ENCODE measurements at places on chromosomes 16 and 17.

- DNase-seq: no peak
Measured at GRCh38 chr16:50455288-50455845, 86.6 kb upstream of the BRD7 start.

- no peak for DNase-seq
Measured at GRCh38 chr17:78717431-78717980, 64.6 kb downstream of the CYTH1 start.

DNA sequence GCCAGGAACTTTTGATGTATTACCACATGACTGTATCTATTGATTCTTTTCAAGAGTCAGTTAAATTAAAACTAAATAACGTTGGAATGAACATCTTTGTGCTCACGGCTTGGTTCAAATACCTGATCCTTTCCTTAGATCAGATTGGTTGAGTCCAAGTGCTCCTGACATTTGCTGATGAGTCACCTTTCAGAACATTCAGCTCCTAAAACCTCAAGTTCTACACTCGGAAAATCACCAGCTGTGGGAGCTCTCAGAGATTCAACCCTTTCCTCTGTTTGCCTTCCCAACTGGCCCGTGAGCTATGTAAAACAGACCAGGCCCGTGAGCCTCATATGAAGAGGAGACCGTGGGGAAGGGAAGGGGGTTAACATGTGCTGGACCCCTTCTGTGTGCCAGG lies 68.1 kb downstream of the RTN4RL1 start:
- no peak for DNase-seq

DNA sequence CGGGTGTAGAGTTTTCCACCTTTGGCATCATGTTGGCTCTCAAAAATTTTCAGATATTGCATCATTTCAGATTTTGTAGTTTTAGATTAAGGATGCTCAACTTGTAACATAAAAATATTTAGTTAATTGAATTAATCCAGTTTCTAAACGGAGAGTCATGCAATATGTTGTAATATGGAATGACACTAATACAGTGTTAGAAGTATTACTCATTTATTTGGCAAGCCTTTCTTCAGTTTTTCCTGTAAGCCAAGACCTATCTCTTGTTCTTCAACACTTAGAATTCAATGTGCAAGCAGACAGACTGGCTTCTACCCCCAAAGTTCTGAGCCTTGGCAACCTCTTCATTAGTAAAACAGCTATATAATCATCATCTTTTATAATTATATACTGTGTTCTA lies 985.0 kb upstream of the GOT2 start:
- DNase-seq: no peak

DNA sequence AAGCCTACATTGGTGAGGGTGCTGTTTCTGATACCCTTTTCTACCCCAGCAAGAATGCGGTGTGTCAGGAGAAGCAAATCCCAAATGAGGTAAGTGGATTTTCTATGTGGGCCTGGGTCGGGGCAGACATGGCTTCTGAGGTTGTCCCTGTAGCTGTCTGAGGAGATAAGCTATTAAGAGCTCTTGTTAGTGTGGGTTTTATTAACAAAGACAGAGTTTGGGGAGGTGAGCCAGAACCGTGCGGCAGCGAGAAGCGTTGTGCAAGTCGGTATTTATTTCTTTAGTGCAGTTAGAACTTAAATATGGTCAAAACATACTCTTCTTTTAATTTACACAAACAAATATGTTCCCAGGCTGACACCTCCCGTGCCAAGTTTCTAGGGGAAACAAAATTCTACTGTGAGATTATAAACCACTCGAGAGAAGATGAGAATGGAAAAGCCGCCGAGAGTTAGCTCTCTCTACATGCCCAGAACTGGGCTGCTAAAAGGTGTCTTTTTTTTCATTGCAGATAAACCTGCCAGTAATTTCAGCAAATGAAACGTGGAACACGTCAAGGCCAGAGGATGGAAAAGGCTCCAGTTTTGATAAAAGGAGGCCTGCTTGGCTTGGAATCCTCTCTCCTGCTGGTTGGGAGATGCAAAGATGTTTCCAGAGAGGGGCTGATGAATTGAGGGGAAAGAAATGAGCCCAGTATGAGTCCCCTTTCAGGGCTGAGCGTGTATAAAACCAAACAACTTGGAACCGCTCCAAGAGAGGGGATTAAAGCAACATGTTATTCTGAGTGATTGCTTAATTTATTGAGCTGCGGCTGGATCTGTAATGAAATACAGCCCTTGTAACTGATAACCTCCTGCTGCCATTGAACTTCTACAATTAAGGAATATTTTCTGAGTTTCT lies 254.6 kb downstream of the MRTFB start:
- no peak for DNase-seq

DNA sequence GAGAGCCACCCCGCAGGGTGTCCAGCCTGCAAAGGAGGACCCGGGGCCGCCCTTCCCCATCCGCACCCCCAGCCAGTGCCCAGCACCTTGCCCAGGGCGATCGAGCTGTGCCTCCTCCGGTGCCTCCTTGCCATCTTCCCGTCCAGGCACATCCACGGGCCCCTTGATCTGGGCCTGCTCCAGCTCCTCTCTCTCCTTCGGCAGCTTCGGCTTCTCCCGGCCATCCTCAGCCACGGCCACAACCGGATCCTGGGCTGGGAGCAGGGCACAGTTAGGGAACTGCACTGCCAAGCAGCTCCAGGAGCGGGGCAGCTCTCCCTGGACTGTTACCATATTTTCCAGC lies 13.8 kb downstream of the NDUFAF8 start:
- no peak for DNase-seq

DNA sequence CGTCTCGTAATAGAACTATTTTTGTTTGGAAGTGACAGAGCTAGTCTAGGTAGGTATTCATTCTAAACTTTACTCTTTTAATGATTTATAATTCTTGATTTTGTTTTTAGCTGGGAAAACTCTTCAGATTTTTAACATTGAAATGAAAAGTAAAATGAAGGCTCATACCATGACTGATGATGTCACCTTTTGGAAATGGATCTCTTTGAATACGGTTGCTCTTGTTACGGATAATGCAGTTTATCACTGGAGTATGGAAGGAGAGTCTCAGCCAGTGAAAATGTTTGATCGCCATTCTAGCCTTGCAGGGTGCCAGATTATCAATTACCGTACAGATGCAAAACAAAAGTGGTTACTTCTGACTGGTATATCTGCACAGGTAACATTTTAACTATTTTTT lies 27.6 kb downstream of the CLTC start:
- DNase-seq: no peak

DNA sequence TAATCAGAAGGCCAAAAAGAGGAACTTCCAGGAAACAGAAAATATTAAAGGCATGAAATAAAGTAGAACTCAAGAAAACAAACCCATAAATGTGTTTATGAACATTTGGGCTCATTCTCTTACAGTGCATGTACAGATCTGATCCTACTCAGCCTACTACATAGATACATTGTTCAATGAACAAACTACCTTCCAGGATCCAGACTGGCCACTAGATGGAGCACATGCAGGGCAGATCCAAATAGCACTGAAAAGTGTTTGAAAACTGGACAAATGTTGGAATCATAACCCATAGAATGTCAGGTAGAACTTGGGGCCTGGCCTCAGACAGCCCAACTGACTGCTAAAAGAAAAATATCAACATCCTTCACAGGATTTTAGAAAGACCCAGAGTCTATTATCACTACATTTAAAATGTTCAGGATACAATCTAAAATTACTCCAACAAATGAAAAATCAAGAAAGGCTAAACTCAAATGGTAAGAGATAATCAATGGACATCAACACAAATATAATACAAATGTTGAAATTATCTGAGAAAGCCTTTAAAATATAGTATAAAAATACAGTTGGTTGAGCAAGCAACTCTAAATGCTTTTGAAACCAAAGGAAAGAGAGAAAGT lies 122.4 kb upstream of the NUDT7 start:
- DNase-seq: no peak

DNA sequence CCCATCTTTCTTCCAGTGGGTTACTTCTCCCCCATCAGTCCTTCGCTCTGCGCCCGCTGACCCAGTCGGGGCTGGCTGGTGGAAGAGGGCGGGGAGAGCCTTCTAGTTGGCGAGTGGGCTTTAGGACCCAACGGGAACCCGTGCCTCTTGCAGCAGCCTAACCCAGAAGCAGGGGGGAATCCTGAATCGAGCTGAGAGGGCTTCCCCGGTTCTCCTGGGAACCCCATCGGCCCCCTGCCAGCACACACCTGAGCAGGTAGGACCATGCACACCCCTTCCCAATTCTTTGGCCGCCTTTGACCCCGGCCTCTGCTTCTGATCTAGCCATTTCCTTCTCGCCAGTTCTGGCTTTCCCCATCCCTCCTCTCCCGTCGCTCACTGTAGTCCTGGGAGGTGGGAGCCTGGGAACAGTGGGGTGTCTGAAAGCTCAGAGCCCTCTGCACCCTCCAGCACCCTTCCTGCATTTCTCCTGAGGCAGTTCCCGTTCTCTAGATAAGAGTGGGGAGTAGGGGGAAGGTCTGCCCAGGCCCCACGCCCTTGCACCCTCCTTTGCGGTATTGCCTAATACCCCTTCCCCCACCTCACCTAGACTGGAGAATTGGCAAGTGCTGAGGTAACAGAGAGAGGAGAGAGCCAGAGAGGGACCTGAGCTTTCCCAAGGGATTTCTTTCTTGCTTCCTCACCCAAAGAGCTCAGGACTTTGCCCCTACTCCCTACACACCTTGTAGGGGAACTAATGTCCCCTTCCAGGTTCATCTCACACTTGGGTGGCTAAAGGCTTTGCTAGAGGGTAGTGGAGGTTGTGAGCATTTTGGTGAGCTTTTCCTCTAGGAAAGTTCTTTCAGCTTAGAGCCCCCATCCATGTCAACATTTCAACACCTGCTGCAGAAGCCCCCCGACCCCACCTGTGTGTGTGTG lies at the start of gene RARA:
Gene RARA (plus strand): TSS at position 150 of the 918 bp plus-strand sequence. CDS start 22,039 bp downstream, outside the sequence.
- no peak for DNase-seq

GRCh38 chr17:44956998-44957981 lies 9.7 kb upstream of the KIF18B start:
- no peak for DNase-seq

- no peak for DNase-seq
Measured at GRCh38 chr17:48567209-48567608, 10.9 kb downstream of the HOXB4 start.

GRCh38 chr16:30892670-30893416 lies 1.0 kb downstream of the BCL7C start:
- DNase-seq: no peak

DNA sequence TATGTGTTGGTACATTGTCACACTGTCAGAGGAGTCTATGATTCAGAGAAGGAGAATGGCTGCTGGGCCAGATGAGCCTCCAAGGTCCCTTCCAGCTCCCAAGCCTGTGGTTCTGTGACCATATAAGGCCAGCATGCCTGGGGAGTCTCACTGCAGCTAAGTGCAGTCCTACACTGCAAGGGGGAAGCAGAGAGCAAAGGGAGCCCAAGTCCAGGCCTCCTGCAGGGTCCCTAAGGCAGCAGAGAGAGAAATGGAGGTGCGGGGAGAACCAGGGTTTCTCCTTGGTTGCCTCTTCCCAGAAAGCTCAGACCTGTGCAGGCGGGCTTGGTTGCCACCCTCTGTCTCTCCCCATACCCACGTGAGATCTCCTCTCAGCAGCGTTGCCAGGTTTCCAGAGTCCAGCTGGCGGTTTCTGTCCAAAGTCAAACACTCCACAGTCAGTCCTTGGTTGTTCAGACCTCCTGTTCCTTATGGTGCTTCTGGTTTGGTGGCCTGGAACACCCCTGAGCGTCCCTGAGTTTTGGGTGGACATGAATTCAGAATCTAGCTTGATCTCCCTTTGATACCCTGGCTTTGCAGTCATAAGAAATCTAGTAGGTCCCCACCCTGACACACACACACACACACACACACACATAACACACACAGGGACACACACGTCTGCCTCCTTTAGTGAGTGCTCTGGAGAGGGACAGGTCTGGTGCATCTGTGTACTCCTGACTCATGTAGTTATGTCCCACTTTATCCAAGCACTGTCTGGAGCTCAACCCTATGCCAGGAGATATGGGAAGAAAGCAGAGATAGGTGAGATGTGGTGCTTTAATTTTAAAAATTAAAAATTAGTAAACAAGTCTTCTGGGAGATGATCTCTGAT lies 78.8 kb downstream of the GNAO1 start:
- DNase-seq: no peak

DNA sequence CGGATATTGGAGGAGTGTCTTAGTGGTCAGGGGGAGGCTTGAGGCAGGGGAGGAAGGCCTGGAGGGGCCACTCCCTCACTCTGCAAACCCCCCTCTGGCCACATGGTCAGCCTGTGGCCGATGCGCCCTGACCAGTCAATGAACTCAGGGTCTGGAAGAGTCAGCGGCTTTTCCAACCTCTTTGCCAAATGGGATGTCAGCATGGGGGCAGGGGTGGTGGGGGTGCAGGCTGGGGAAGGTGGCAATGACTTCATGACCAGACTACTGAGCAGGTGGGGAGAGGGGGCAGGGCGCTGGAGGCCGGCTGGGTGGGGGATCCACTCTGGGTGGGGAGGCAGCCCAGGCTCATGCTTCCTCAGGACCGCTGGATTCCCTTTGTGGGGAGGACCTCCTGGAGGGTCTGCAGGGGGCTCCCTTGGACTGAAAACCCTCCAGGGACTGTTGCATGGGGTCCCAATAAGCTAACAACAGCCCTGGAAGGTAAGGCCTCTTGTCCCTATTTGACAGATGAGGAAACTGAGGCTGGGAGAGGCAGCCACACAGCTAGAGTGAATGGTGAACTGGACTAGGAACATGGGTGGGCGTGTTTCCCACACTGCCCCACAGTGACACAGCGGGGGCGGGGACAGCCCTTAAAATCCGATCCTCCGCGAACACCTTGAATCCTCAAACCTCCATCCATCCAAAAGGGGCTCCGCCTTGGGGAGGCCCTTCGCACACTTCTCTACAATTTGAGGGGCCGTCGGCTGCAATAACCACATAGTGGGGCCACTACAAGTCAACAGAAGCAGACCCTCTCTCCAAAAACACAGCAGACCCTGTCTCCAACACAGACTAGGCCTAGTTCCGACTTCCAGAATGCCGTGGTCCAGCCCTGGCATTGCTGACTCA lies 81.0 kb upstream of the TOB1 start:
- DNase-seq: no peak

DNA sequence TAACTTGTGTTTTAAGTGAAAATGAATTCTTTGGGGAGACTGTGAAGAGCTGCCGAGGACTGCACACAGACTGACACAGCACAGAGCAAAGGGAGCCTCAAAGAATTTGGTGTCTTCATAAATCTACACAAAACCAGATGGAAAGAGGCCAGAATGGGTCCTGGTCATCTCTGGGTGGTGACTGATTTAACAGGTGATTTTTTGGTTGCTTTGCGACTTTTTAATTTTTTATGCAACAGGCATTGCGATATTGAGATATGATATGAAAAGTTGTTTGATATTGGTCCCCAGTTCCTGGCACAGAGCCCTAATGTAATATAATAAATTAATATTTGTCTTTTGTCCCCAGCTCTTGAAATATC lies 12.6 kb upstream of the EIF1 start:
- no peak for DNase-seq

DNA sequence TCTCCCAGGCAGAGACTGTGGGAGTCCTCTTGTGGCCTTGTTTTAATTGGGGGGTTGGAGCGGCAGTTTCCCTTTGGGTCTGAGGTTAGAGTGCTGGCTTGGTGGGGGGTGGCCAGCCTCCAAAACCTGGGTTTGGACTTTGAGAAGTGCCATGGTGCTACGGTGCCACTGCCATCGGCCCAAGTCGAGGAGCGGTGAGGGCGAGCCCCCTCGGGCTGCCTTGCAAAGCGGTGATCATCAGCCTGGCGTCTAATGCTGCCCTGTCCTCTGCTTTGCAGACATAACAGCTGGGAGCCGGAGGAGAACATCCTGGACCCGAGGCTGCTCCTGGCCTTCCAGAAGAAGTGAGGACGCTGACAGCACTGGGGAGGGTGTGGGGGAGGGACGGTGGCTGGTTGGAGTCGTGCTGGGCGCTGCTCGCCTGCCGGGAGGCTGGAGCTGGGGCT lies 1.2 kb downstream of the CBX2 start:
- DNase-seq: no peak

All from activated gamma-delta T cell (primary cell).